Activated T-cell treated with anti-CD3 and anti-CD28 coated beads, Interleukin-2, amount 50 U/mL, for 72 hours (primary cell): ENCODE measurements at places on chromosomes 11 and 22. TPM values are rescaled to one million over a fixed set of nuclear protein-coding genes. Genes with fewer than 3 reads are reported as not detected.

CREBZF gene
- 56.0 TPM for total RNA-seq

RAB36 gene
- 0.19 TPM for total RNA-seq

C22orf42 gene
- not detected for total RNA-seq

DENND5A gene
- 54.2 TPM for total RNA-seq

TMEM191C gene
- 1.5 TPM for total RNA-seq

LRRC56 gene
- 1.2 TPM for total RNA-seq

OR10D3 gene
- total RNA-seq = not detected

PARVG gene
- total RNA-seq = 74.9 TPM

LINC01488 gene
- not detected for total RNA-seq

TYR gene
- total RNA-seq = not detected

GRCh38 chr22:25489947-25490346, 74.5 kb upstream of the GRK3 start:
- DNase-seq = no peak
- peaks cover 52% of the 10 kb centered on the region for H3K4me1 ChIP-seq
- H3K27ac ChIP-seq = no peak overlapping the region
- H3K4me3 ChIP-seq = no peak overlapping the region

GRCh38 chr11:93988455-93988854, 32.7 kb upstream of the HEPHL1 start:
- peaks cover 8% of the 10 kb centered on the region for H3K27me3 ChIP-seq
- no peak overlapping the region for H3K4me3 ChIP-seq

DNA sequence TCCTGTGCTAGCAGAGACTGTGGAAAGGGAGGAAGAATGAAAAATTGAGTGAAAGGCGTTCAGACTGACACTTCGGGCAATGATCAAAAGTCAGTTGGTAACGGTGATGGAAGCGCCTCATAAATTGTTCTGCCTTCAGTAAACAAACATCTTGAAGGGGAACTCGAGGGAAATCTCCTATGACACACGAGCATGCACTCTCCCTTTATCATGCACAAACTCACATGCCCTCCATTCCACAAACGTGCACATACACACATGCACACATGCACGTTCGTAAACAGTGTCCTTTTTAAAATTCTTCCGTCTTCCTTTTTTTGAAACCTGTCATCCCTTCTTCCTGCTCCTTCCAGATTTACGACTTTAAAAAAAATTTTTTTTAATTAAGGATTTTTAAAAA, 77.8 kb upstream of the TMEM45B start:
- no peak overlapping the region for H3K4me3 ChIP-seq
- no peaks in the 10 kb centered on the region for H3K4me1 ChIP-seq

DNA sequence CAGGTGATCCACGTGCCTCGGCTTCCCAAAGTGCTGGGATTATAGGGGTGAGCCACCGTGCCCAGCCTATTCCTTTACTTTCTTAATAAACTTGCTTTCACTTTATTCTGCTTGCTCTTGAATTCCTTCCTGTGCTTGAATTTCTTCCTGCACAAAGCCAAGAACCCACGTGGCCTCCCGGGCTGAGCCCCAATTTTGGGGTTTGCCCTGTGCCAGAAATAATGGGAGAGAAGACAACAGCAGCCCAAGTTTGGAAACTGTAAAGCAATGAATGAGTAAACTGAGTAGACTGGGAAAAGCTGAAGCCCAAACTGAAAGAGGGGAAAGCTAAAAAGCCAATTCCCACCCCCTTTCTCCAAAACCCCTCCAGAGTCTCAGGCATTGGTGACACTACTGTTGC, 136.4 kb downstream of the NECTIN1 start:
- no peaks in the 10 kb centered on the region for H3K36me3 ChIP-seq
- no peak overlapping the region for H3K27ac ChIP-seq
- peaks cover 24% of the 10 kb centered on the region for H3K27me3 ChIP-seq
- no peak overlapping the region for H3K4me3 ChIP-seq

- H3K36me3 ChIP-seq = no peaks in the 10 kb centered on the region
- no peak for DNase-seq
- H3K27me3 ChIP-seq = no peaks in the 10 kb centered on the region
- H3K4me1 ChIP-seq = peaks cover 9% of the 10 kb centered on the region
Measured at GRCh38 chr11:73716153-73717056, 44.5 kb downstream of the RAB6A start.

- peak overlapping the region; percentile 100 for H3K27ac ChIP-seq
- peaks cover 60% of the 10 kb centered on the region for H3K4me1 ChIP-seq
- H3K36me3 ChIP-seq = peaks cover 20% of the 10 kb centered on the region
- peak overlapping the region; percentile 95 for H3K4me3 ChIP-seq
- no peaks in the 10 kb centered on the region for H3K27me3 ChIP-seq
Measured at GRCh38 chr11:102346456-102346747, 612 bp upstream of the BIRC2 start.

DNA sequence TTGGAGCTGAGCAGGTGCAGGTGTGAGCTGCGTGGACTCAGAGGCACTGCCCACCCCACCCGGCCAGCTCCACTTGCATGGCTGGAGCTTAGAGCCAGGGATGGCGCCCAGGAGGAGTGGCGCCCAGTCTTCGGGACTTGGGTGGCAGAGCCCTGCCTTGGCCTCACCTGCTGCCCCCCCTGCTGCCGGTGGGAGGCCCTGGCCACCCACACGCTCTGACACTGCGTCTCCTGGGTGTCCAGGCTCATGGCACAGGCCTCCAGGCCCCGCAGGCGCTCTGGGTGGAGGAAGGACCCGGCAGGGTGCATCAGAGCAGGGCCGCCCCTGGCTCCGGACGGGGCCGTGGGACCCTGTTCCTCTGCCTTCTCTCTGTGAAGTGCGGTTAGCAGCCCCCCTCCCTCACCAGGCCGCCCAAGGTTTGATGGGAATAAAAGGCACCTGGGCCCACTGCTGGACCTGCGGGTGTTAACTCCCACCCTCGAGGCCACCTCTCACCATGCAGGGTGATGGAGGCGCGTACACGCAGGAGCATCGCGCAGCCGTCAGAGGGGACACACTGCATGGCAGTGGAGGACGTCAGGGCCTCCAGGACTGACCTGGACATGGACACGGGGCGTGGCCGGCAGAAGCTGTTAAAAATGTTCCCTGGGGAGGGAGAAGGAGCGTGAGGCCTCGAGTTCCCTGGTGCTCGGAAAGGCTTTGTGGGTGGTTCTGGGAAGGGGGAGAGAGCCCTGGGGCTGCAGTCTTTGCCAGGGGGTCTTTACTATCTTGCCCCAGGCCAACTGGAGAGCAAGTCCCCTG, 11.8 kb downstream of the IL17REL start:
- no peak overlapping the region for H3K27ac ChIP-seq
- peaks cover 6% of the 10 kb centered on the region for H3K27me3 ChIP-seq
- no peaks in the 10 kb centered on the region for H3K36me3 ChIP-seq
- H3K4me1 ChIP-seq = peaks cover 12% of the 10 kb centered on the region
- no peak for DNase-seq
- H3K4me3 ChIP-seq = no peak overlapping the region

DNA sequence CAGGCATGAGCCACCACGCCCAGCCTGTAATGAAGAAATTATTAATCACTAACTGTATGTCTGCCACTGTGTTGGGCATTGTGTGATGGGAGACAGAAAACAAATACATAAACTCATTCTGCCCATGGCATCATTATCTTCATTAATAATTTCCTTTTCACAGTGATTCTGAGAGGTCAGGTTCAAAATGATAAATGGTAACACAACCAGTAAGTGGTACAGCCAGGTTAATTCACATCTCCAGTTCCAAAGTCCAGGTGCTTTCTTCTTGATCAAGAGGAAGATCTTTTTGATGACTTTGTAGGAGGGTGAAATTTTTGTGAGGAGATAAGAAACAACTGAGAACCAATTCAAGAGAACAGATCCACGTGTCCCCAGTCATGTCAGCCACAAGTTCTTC, 66.7 kb downstream of the PISD start:
- no peak for DNase-seq
- H3K4me1 ChIP-seq = no peaks in the 10 kb centered on the region
- peaks cover 2% of the 10 kb centered on the region for H3K36me3 ChIP-seq
- no peak overlapping the region for H3K4me3 ChIP-seq
- H3K27ac ChIP-seq = no peak overlapping the region

DNA sequence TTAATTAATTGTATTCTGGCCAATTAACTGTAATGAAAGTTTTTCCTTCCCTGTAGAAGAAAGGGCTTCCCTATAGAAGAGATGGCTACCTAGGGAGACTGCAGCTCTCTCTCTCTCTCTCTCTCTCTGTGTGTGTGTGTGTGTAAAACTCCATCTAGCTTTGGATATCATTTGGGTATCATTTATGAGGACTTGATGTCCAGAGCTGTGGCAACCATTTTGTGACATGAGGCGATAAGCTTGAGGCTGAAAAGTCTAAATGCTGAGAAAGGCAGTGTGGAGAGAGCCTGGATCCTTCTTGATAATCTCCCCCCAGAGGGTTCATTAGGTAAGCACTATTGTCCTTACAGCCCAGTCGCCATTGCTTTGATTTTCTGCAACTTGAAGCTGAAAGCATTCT, 30.7 kb upstream of the RASD2 start:
- DNase-seq = no peak
- no peaks in the 10 kb centered on the region for H3K36me3 ChIP-seq
- H3K27ac ChIP-seq = no peak overlapping the region
- H3K4me3 ChIP-seq = no peak overlapping the region
- peaks cover 21% of the 10 kb centered on the region for H3K27me3 ChIP-seq

GRCh38 chr11:79232346-79232745, 208.5 kb downstream of the TENM4 start:
- peaks cover 10% of the 10 kb centered on the region for H3K27me3 ChIP-seq
- no peak overlapping the region for H3K27ac ChIP-seq
- no peaks in the 10 kb centered on the region for H3K36me3 ChIP-seq
- no peaks in the 10 kb centered on the region for H3K4me1 ChIP-seq
- DNase-seq = no peak

- no peaks in the 10 kb centered on the region for H3K36me3 ChIP-seq
- H3K27ac ChIP-seq = no peak overlapping the region
- peaks cover 26% of the 10 kb centered on the region for H3K27me3 ChIP-seq
- no peaks in the 10 kb centered on the region for H3K4me1 ChIP-seq
- H3K4me3 ChIP-seq = no peak overlapping the region
- peak; percentile 14 for DNase-seq
Measured at GRCh38 chr11:34840736-34841386, 75.3 kb downstream of the APIP start.

DNA sequence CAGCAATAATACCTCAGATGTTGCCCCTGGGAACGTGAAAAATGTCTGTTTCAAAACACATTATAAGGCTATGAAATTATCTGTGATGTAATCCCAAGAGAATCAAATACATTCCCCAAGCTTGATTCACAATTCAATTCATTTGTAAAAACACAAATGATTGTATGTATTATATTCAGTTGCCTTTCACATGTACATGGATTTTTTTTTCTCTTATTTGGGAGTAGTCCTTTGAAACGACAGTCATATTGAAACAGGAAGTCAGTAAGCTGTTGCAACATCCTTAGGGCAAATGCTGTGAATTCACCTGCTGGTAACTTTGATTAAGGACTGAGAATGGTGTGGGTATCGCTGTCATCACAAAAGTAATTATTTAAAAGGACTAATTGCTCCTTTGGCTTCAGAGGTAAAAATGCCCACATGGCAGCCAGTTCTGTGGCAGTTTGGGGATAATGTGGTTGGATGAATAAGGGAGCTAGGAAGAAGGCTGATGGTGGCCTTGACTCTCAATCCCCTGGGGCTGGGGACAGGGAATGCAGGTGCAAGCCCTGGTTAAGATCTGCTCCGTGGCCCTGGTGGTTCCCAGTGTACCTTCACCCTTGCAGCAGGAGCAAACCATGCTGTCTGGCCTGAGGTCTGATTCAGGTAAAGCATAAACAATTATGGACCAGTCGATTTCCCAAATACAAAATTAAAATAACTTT, 13.2 kb downstream of the EHF start:
- peaks cover 34% of the 10 kb centered on the region for H3K27me3 ChIP-seq
- H3K36me3 ChIP-seq = no peaks in the 10 kb centered on the region
- peak overlapping the region; percentile 63 for H3K4me3 ChIP-seq

- H3K4me1 ChIP-seq = peaks cover 10% of the 10 kb centered on the region
- H3K27ac ChIP-seq = no peak overlapping the region
- peaks cover 24% of the 10 kb centered on the region for H3K27me3 ChIP-seq
- no peak overlapping the region for H3K4me3 ChIP-seq
- no peak for DNase-seq
- H3K36me3 ChIP-seq = no peaks in the 10 kb centered on the region
Measured at GRCh38 chr11:2218031-2218633, 46.5 kb upstream of the TH start.

- H3K27ac ChIP-seq = no peak overlapping the region
- no peak overlapping the region for H3K4me3 ChIP-seq
- H3K36me3 ChIP-seq = peaks cover 2% of the 10 kb centered on the region
- H3K4me1 ChIP-seq = peaks cover 11% of the 10 kb centered on the region
Measured at GRCh38 chr11:72263361-72263760, 19.4 kb upstream of the PHOX2A start.

- no peak overlapping the region for H3K4me3 ChIP-seq
- no peaks in the 10 kb centered on the region for H3K27me3 ChIP-seq
- H3K27ac ChIP-seq = no peak overlapping the region
Measured at GRCh38 chr11:10990637-10991193, 132.9 kb upstream of the ZBED5 start.

DNA sequence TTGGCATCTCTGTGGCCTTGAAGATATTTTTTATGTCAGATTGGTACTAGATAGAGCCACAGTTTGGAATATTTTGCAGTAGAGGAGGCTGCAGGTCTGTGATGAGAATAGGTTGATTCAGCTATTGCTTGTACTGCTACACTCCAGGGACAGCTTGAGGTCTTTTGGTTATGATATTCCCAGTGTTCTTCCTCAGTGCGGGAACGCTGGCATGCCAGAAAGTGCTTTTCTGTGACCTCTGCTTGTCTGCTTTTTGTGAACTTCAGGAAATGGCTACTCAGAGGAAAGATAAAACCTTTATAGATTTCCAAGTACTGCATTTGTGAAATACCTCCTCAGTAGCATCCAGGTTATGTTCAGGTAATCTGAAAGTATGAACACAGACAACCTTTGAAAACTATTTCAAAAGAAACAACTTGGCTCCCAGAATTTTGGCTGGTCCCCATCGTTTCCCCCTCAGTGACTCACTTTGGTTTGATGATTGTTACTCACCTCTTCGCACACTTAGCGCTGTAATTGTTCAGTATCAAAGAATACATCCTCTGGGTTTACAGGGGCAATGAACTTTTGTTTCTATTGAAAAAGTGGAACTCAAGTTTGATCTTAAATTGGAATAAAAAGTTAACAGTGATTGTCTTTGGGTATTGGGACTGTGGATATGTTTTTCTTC, 191.4 kb downstream of the HIPK3 start:
- no peaks in the 10 kb centered on the region for H3K36me3 ChIP-seq
- H3K4me1 ChIP-seq = no peaks in the 10 kb centered on the region
- no peak overlapping the region for H3K27ac ChIP-seq
- no peak overlapping the region for H3K4me3 ChIP-seq
- DNase-seq = no peak

GRCh38 chr22:32819120-32819519, 17.6 kb downstream of the TIMP3 start:
- no peak for DNase-seq
- no peak overlapping the region for H3K4me3 ChIP-seq
- no peaks in the 10 kb centered on the region for H3K27me3 ChIP-seq
- H3K4me1 ChIP-seq = no peaks in the 10 kb centered on the region
- no peaks in the 10 kb centered on the region for H3K36me3 ChIP-seq
- no peak overlapping the region for H3K27ac ChIP-seq

- no peak overlapping the region for H3K27ac ChIP-seq
- H3K27me3 ChIP-seq = no peaks in the 10 kb centered on the region
- no peak overlapping the region for H3K4me3 ChIP-seq
- DNase-seq = no peak
- peaks cover 18% of the 10 kb centered on the region for H3K4me1 ChIP-seq
Measured at GRCh38 chr11:75811485-75811884, 3.5 kb upstream of the UVRAG start.
